ENCODE measurements at places on chromosomes 5 and 9.

DNA sequence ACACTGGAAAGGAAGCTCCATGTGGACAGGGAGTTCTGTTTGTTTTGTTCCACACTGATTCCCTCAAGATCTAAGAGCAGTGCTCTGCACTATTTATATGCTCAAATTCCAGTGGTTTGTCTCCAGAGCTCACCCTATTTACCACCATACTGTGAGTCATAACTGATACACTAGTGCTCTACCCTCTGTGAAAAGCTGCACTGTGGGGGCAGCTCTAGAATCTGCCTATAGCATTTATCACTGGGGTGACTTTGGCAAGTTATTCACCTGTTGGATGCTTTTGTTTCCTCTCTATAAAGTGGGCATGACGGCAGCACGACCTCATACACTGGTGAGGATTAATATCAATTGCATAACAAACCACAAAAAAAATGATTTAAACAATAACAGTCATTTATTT, 307.8 kb downstream of the NR2F1-AS1 start:
- peak; percentile 54 for DNase-seq

DNA sequence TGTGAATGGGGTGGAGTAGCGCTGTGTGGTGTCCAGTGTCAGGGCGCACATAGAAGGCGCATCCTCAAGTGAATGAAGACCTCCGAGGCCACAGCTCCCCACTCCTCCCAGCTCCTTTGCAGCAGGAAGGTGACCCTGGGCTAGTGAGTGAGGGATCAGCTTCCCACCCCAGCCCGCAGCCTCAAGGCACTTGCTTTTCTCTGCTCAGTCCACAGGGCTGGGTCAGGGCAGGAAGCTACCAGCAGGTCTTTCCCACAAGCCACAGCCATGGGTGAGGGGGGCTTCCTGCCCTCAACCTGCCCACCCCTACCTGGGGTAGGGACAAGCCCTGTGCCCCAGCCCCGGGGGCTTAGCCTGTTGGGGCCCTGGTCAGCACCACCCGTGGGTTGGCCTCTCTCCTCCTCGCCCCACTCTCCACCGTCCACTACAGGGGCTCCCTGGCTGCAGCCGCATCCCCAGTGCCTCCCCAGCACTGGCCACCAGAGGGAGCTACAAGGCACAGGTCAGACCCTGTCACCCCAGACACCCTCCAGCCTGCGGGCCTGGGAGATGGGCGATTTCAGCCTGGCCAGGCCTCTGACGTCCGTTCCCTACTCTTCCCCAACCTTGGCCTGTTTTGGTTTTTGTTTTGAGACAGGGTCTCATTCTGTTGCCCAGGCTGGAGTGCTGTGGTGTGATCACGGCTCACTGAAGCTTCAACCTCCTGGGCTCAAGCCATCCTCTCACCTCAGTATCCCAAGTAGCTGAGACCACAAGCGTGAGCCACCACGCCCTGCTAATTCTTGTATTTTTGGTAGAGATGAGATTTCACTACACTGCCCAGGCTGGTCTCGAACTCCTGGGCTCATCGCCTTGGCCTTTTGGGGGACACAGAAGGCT, 1.3 kb upstream of the ABCA2 start:
- peak; percentile 69 for DNase-seq

- peak; percentile 58 for DNase-seq
Observed at GRCh38 chr5:157997991-157998504, 139.1 kb upstream of the CLINT1 start.

GRCh38 chr5:79241535-79241979, 5.6 kb downstream of the JMY start:
- no peak for DNase-seq

- no peak for DNase-seq
Observed at GRCh38 chr5:87313216-87313615, 45.5 kb downstream of the RASA1 start.

DNA sequence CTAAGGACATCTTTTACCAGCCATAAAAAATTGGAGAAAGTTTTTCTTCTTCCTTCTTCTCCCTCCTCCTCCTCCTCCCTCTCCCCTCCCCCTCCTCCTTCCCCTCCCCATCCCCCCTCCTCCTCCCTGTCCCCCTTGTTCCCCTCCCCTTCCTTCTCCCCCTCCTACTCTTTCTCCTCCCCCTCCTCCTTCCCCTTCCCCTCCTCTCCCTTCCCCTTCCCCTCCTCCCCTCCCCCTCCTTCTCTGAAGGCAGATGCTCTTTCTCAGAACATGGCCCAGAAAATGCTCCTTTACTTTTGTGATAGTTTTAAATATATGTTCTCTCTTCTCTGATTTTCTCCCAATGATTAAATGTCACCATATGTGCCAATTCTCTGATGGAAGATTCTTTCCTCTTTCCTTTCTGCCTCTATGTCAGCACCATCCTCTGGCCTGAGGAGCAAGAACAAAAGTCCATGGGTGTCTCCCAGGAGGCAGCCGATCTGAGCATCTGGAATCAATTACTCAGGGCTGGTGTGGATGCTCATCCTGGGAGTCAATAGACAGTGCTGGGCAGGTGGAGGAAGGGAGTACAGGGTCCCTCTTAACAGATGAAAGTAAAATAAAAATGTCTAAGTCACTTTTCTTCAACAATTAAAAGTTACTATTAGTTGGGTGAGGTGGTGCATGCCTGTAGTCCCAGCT, 63.0 kb upstream of the GNA14 start:
- no peak for DNase-seq

GRCh38 chr5:135436951-135437418, 10.2 kb downstream of the DCANP1 start:
- no peak for DNase-seq

- DNase-seq, result no peak
Observed at GRCh38 chr9:109499093-109499630, 1.1 kb upstream of the PTPN3 start.

DNA sequence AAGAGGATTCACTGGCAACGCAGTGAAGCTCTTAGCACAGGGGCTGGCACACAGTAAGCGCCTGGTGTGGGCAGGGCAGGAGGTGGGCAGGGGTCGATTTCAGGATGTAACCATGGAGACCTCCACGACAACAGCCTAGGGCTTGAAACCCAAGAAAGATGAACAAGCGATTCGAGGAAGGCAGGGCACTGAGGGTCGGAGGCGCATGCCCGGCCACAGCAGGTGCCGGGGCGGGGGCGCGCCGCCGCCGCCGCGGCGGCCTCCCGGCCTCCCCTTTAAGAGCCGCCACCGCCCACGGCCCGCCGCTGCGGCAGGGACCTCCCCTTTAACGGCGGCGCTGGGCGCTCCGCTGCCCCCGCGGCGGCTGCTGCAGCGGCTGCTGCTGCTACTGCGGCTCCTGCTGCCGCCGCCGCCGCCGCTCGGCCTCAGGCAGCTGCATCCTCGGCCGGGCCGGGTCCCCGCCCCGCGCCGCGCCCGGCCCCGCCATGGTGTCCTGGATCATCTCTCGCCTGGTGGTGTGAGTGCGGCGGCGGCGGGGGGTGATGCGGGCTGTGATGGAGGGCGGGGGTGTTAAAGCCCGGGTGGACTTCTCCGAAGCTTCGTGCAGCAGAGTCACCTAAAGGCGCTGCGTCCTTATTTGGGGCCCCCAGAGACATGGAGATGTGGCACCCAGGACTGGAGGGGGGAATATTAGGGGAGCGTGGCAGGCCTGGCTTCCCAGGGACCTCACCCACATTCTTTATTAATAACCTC, at the start of gene REEP2:
REEP2 (plus strand) TSS at position 334 of the 753 bp plus-strand sequence; CDS start at position 486, 152 bp downstream.
- DNase-seq, result peak; percentile 83

- no peak for DNase-seq
Observed at GRCh38 chr9:136828474-136829140, 13.7 kb upstream of the AJM1 start.

DNA sequence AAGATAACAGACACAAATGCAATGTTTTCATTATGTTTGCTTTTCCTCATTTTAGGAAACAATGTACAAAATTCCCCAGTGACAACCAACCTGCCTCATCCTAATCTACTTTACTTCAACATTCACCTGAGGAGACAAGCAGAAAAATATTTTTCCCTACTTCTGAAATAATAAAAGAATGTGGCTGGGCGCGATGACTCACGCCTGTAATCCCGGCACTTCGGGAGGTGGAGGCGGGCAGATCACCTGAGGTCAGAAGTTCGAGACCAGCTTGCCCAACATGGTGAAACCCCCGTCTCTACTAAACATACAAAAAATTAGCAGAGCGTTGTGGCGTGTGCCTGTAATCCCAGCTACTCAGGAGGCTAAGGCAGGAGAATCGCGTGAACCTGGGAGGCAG, 36.9 kb downstream of the MYO10 start:
- DNase-seq, result no peak

DNA sequence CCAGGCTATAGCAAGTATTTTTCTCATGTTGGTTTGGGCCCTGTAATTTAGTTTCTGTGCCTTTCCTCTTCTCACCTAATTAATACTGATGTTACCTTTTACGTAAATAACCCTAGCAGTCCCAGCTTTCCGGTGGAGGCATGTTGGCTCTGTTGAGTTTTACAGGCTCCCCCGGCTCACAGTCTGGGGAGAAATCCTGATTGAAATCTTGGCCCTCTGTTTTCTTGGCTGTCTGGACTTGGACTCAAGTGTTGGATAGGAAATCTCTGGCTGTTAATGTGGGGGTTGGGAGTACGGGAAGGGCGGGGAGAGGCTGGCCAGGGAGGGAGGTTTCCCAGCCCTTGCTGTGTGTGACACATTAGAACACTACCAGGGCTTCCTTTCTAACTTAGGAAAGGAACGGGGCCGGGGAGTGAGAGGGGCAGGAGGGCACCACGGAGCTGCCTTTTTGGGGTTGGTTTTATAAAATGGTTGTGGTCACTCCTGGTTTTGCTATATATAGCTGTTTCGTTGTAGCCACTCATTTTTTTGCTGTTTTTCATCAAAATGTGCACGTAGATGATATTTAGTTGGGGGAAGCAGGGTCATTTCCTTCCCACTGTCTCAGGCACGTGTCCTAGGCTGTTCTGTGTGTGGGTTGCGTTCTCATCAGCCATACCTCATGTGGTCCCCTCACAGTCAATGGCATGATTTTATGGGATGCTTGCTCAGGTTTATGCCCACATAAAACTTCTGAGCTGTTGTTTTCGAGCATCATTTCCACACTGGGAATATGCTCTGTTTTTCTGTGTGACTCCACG, 11.0 kb downstream of the TRIO start:
- DNase-seq, result peak; percentile 86

DNA sequence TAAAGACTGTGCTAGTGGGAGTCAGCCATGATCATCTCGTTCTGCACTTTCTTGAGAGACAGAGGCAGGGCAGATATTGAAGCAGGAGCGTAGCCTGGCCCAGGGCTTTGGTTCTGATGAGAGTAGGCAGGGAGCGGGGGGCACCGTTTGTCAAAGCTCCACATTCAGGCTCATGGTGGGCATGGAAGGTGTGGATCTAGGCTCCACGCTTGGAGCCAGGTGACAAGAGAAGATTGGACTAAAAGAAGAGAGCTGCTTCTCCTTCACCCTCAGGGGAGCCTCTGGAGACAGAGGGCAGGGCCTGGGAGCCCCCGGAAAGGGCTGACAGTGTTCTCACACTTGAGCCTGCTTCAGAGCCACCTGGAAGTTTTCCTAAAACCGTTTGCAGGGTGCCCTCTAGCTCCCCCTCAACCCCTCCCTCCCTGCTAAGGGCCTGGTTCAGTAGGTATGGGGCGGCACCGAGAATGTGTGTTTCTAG, 24.7 kb upstream of the FCN2 start:
- no peak for DNase-seq

- peak; percentile 63 for DNase-seq
Observed at GRCh38 chr5:38265546-38266179, 7.3 kb downstream of the EGFLAM start.

- peak; percentile 73 for DNase-seq
Observed at GRCh38 chr5:97078958-97079743, 63.3 kb downstream of the LIX1 start.

- peak; percentile 80 for DNase-seq
Observed at GRCh38 chr5:160199410-160199911, 29.8 kb upstream of the FABP6 start.

DNA sequence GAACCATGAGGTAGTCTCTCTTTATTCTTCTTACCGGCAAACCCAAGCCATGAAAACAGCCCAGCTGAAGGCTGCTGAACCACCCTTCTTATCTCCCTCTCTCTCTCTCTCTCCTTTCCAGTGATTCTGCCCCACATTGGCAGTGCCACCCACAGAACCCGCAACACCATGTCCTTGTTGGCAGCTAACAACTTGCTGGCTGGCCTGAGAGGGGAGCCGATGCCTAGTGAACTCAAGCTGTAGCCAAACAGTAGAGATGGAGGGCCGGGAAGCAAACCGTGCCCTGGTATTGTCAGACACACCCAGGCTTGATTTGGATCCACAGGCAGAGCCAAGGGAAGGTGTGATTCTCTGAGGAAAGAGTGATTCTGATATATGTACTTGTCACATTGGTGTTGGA, 14.0 kb downstream of the GRHPR start:
- DNase-seq, result no peak

- no peak for DNase-seq
Observed at GRCh38 chr5:78509145-78509865, 139.3 kb downstream of the LHFPL2 start.

- peak; percentile 84 for DNase-seq
Observed at GRCh38 chr9:21995666-21996398, 1.2 kb downstream of the CDKN2B-AS1 start.

DNA sequence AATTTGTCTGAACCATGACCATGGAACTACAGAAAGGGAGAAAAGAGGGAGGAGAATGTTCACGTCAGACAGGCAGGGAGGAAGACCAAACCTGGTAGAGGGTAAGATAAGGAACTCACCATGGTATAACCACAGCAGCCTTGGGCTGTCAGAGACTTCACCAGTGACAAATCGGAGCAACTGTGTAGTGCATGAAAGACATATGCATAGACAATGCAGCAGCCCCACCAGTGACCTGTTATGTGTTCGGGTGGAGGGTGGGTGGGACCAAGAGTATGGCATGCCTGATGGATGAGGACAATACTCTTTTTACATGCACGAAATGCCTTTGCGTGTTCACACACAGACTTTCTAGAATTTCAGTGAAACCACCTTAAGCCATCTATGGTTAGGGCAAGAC, 221.8 kb upstream of the RASEF start:
- DNase-seq, result no peak

GRCh38 chr5:159850160-159850559, 66.1 kb upstream of the ADRA1B start:
- DNase-seq, result peak; percentile 90

DNA sequence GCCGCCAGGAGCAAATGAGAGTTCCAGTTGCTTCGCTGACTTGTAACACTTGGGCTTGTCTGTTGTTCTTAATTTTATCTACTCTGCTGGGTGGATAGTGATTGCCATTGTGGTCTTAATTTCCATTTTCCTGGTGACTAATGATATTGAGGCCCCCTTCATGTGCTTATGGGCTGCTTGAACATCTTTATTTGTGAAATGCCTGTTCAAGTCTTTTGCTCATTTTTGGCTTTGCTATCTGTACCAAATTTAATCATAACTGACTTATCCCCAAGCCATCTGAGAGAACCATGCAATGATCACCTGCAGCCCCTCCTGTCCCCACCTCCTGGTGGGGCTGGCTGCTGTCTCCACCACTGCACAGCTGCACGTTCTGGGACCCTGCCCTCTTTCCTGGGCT, 20.5 kb downstream of the STC2 start:
- DNase-seq, result no peak
